ENCODE measurements at places on chromosomes 12 and 14.

DNA sequence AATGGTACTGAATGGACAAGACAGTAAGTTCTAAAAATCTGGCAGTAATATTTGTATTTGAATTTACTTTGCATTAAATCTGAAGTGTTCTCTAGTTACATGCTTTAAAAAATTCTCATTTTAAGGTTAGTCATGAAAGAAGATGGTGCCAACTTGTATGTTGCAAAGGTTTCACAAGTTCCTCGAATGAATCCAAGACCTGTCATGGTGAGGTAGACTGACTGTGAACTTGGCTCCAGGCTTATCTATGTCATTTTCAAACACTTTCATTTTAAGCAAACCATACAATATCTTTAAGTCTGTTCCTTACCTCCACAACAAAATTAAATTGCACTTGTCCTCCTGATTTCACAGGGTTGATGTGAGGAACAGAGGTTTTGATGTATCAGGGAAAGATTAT lies 23.4 kb downstream of the CLEC2D start:
- DNase-seq, result no peak

- peak; percentile 42 for DNase-seq
Measured at GRCh38 chr14:73245480-73246325, 8.4 kb downstream of the PAPLN start.

DNA sequence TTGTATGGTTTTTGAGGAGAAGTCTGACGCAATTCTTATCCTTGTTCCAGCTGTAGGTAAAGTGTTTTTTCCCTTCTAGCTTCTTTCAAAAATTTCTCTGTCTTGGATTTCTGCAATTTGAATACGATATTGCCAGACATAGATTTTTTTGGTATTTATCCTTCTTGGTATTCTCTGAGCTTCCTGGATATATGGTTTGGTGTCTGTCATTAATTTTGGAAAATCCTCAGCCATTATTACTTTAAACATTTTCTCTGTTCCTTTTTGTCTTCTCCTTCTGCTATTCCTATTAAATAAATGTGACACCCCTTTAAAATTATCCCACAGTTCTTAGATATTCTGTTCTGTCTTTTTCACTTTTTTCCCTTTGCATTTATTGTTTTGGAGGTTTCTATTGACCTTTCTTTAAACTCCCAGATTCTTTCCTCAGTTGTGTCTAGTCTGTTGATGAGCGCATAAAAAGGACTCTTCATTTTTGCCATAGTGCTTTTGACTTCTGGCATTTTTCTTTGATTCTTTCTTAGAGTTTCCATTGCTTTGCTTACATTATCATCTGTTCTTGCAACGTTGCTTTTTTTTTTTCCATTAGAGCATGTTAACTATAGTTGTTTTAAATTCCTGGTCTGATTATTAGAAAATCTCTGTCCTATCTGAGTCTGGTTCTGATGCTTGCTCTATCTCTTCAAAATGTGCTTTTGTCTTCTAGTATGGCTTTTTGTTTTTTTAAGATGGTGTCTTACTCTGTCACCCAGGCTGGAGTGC lies 129.1 kb downstream of the MSRB3 start:
- DNase-seq, result no peak

DNA sequence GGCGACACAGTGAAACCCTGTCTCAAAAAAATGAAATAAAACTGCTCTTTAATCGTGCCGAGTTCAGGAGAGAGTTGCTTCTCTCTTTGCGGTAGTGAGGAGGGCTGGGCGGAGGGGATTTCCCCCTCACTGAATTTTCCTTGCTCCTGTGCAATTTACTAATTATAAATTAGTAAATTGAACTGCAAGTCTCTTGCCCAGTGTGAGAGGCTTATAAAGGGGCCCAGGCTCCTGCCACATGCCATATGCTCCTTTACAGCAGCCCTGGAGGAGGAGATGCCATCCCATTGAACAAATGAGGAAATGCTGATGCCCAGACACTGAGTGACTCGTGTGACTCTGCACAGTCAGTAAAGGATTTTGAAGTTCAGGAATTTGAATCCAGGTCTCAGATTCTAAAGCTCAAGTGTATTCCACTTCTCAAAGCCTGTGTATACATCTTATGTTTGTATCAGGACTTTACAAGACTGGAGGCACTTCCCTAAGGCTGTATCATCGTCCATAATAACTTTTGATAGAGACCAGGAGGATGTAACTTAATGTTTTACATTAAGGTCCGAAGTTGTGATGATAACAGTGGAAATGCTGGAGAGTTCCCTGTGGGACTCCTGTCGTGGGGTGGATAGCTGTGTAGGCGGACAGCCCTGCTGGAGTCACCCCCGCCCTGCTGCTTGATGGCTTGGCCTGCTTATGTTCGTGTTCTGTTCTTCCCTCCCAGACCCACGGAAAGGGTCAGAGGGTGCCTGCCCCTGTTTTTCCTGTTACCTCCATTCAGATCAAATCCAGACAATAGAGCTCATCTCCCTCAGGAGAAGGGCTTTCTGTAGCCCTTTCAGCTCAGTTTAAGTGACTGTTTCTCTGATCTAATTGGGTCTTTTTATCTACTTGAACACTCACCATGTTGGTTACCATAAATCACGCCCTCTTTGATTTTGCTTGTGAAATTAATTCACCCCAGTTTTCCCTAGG lies 13.9 kb downstream of the PELI2 start:
- no peak for DNase-seq

- no peak for DNase-seq
Measured at GRCh38 chr12:118271183-118271582, 101.5 kb downstream of the TAOK3 start.

- peak; percentile 29 for DNase-seq
Measured at GRCh38 chr12:94941440-94941862, 62.0 kb downstream of the NDUFA12 start.

- DNase-seq, result no peak
Measured at GRCh38 chr12:3553221-3553620, 62.2 kb downstream of the PRMT8 start.

DNA sequence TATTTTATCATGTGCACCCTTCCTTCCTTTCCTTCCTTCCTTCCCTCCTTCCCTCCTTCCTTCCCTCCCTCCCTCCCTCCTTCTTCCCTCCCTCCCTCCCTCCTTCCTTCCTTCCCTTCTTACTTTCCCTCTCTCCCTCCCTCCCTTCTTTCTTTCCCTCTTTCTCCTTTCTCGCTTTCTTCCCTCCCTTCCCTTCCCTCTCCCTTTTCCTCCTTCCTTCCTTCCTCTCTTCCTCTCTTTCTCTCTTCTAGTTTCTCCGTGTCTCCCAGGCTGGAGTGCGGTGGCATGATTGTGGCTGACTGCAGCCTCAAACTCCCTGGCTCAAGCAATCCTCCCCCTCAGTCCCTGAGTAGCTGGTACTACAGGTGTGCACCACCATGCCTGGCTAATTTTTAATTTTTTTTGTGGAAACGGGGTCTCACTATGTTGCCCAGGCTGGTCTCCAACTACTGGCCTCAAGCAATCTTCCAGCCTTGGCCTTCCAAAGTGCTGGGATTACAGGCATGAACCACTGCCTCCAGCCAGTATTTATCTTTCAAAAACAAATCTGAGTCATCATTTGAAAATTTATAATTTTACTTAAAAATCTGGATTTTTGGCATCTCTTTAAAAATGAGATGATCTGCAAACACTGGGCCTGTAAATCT lies 7.8 kb downstream of the C1RL start:
- no peak for DNase-seq

DNA sequence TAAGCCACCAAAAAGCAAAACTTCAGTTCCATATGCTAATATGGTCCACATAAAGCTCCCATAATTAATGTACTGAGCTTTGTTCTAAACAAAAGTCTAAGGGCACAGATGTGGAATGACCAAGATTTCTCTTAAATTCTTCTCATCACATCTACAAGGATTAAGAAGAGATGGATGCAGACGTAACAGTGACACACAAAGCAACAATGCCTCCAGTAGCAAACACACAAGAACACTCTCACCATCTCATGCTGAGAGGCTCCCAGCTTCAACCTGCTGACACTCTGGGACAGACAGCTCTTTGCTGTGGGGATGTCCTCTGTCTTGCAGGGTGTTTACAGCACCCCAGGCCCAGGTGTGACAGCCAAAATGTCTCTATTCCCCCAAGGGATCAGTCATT lies 48.2 kb downstream of the SETD3 start:
- no peak for DNase-seq

- no peak for DNase-seq
Measured at GRCh38 chr12:121467638-121468498, 68.0 kb downstream of the RNF34 start.

DNA sequence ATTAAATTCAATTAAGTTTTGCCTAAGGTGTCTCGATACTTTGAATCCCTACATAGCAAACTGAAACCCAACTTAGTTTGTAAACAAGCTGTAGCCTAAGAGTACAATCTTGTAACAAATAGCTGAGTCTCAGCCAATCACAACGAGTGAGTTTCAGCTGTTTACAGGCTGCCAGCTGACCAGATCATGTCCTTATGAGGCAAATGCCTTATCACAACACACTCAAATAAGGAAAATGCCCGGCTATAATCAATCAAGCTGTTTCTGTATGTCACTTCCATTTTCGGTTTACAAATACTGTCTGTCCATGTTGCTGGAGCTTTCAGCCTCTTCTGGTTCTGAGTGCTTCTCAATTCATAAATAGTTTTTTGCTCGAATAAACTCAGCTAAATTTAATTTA lies 943.8 kb downstream of the SLC16A7 start:
- DNase-seq, result no peak

DNA sequence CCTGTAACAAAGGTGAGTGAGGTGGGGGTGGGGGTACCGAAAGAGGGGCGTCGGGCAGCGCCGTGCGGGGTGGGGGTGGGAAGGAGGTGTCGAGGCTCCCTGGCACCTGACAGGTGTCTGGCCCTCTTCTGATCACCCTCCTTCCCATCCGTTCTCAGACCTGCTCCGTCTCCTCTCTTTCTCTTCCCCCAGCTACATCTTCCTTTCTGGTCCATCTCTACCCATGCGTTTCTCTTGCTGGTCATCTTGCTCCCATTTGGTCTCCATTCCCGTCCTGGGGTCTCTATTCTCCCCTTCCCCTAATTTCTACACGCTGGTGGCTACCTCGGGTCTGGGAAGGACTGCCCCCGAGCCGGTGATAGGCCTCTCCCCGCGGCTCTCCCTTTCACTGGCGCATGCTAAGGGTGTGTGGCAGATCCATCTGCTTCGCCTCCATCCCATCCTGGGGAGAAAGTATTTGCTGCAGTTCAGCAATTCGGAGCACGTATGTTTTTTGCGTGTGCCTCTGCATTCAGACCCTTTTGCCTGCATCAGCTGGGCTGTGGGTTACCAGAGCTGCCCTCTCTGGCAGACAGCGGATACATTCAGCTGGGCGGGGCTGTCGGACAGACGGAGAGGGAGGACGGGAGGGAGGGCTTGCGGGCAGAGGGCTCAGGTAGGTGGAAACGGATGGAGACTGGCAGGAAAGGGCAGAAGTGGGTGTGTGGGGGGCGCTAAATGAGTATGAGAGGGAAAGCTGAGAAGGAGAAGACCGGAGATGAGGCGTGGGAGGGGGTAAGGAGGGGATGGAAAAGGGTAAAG lies 730 bp downstream of the CLSTN3 start:
- peak; percentile 63 for DNase-seq

GRCh38 chr12:129610601-129611120 lies 293.2 kb downstream of the TMEM132D start:
- no peak for DNase-seq

- DNase-seq, result no peak
Measured at GRCh38 chr14:89131004-89131750, 285.9 kb downstream of the FOXN3 start.

DNA sequence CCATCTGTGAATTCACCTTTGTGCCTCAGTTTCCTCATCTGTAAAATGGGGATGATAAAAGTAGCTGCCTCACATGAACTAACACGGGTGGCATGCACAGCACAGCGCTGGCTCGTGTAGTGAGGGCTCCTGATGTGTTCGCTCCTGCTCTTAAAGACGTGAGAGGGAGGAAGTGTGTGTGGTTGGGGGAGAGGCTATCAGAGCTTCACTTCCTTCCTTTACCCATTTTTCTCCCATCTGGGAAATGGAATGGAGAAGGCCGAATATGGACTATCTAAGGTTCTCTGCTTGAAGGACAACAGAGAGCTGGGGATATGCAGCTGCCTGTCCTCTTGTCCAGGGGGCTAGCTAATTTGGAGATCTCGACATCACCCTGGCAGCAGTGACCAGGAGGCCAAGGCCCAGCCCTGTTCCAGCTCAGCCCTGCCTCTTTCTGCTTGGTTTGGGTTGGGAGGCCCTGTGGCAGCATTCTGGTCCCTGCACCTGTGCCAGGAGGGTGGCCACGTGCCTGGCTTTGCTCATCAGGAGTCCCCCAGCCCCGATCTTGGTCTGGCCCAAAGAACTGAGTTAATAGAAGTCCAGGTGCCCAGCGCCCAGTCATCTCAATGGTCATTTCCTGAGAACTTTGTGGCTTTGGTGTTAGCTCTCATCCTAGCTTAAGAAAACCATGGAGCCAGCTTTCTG lies 44.5 kb upstream of the ESRRB start:
- no peak for DNase-seq

DNA sequence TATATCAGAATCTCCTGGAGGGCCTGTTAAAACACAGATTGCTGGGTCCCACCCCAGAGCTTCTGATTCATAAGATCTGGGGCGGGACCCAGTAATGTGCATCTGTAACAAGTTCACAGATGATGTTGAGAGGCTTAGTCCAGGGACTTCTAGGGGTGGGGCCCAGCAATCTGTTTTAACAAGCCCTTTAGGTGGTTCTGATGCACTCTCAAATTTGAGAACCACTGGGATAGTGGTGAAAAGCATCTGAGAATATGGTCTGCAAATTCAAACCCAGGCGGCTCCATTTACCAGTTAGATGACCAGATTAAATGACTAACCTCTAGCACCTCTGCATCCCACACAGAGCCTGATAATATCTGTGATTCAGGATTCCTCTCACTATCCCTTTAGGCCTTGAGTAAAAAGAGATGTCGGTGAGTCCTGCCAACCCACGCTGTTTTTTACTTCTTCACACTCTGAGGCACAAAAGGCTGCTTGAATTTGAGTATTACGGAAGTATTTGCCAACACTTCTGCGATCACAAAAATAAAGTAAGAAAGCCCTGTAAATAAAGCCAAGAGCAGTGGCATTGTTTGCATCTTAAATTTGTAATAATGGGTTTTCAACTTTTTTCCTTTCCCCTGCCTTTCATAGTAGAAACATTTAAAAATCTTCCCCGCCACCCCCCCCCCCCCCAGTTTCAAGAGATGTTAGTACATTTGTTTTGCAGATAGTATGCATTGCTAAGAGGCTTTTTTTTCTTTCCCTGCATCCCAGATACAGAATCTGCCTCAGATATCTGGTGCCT lies 1.8 kb upstream of the FRS2 start:
- DNase-seq, result no peak

DNA sequence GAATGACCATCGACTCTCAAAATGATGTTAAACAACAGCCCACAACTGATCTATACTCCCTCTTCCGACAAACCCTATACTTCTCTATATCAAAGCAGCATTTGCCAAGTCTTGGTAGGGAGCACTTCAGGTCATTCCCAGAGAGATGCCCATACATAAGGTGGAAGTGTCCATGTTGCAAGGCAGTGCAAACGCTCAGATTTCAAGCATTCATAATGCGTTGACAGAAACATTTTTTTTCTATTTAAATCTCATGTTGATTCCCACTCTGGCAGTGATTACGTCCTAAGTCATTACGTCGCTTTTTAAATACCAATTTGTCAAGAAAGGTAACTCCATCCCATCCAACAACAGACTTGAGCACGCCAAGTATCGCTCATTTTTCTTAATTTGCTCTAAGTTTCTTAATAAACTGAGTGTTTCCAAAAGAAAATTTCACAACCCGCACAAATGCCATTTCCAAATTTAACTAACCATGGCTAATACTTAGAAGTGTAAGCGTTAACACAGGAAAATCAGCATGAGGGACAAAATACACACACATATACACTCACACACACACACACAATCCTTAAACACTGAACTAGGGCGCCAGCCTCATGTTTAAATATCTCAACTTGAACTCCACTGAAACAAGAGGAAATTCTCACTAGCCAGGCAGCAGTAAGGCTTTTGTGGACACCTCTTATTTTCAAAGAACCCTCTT lies 1.1 kb downstream of the GXYLT1 start:
- no peak for DNase-seq

Measured in colonic mucosa (tissue), 4 donors.